ENCODE measurements at places on chromosomes 2 and 18. TPM values are rescaled to one million over a fixed set of nuclear protein-coding genes. Genes with fewer than 3 reads are reported as not detected.

DNA sequence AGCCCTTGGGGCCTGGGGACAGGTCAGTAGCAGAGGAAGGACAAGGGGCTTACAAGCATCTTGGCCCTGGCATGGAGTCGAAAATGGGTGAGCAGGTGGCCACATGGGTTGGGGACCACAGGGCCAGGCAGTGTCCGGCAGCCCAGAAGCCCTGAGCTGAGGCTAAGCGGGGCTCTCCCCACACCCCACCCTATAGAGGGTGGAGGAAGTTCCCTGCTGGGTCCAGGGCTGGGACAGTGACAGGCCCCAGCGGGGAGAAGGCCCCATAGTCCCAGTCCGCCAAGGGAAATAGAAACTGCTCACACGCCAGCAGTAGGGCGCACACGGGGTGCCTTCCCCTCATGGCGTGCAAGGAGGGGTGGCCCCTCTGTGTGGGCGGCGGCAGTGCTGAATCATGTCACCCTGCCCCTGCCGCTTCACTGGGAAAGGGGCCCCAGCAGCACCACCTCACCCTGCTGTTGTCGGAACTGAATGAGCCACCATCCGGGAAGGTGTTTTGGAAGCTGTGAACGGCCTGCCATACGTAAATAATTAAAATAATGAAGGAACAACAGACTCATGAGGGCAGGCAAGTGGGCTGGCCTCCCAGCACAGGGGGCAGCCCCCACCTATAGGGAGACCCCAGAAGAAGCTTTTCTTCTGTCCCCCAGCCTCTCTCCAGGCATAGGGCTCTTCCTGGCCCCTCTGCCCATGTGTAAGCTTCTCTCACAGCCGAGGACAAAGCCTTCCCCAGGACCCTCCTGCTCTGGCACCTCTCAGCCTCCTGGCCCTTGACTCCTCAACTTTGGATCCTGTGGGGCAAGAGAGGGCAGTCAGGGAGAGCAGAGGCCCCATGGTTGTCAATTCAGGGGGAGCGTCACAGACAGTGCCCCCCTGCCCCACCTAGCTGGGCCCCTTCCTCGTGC, 12.7 kb upstream of the DUSP2 start:
- no peak for DNase-seq

DNA sequence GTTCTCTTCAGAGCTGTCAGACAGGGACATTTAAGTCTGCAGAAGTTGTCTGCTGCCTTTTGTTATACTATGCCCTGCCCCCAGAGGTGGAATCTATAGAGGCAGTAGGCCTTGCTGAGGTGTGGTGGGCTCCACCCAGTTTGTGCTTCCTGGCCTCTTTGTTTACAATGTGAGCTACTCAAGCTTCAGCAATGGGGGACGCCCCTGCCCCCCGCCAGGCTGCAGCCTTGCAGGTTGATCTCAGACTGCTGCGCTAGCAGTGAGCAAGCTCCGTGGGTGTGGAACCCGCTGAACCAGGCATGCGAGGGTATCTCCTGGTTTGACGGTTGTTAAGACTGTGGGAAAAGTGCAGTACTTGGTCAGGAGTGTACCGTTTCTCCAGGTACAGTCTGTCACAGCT, 24.0 kb upstream of the PAIP2B start:
- DNase-seq, result no peak

DNA sequence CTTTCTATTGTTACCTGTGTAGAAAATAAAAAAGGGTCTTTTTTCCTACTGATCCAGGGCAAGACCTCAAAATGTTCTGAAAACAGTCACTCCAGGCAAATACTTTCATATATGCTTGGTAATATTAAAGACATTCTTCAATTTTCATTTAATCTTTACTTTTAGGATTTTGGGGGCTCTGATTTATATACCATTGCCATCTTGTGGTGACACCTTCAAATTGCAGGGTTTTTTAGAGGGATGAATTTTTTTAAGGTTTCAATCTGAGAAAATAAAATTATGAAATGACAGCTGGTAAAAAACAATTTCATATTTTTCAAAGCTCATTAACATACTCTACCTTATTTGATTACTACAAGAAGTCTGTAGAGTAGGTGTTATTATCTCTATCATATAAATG, 26.8 kb downstream of the MAPK4 start:
- DNase-seq, result no peak

DNA sequence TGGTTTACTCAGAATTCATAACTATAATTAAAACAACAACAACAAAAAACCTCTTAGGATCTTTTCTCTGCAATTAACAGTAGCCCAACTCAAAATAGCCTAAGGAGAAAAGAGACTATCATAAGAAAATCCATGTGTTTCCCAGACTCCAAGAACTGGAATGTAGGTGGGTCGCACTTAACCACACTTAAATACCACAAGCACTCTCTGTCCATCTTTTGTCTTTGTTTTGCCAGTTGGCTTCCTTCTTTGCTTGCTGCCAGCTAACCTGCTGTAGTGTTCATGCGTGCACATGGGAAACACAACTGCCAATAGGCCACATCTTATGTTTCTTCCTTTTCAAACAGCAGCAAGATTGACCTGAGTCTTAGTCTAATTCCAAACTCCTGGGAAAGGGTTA, 24.1 kb upstream of the ACVR1 start:
- DNase-seq, result no peak

DNA sequence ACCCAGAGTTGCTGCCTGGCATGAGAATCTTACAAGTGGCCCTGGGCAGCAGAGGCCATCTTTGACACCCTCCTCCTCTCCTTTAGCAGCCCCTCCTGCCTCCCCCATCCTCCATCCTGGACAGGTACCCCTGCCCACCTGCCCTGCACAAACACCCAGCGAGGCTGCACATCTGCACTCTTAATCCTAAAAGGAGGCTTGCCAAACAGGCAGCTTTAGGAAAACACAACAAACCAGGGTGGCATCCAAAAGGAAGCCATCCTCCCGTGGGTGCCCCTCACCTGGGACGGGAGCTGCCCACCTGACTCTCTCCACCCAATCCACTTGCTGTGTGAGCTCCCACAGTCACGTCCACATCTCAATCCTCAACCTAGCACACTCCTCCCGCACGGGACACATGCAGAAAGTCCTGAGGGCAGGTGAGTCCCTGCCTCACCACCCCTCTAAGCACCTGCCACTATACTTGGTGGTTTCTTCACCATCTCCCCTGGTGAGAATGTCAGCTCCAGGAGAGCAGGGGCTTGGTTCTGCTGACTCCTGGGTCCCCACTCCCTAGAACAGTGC, 5.8 kb downstream of the BIN1 start:
- no peak for DNase-seq

DNA sequence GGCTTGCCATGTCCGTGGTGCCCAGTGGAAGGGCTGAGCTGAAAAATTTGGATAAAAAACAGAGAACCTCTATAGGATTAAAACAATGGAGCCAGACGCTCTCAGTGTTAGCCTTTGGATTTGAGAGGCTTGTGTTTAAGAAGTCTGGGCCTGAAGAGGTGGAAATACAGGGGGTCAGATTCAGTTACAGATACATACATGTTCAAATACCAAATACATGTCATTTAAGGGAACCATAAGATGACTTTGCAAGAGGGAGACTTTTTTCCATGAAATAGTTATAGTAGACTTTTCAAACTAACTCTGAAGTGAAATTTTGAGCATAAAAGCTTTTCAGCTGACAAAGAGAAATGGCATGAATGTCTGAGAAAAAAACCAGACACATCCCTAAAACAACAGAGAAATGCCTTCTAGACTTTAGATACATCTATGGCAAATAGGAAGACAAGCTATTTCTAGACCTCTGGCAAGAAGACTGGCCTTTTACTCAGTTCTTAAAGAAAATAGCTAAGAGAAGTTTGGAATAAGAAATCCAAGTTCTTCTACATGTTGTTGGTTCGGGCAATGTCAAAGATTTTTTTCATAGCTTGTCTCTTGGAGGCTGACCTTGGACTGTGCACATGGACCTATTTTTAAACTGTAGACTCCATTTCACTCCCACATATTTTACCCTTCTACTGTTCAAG, 112.9 kb downstream of the LTBP1 start:
- DNase-seq, result no peak

Gene SPAG16
- 11.5 TPM for polyA plus RNA-seq

Gene GNAL
- polyA plus RNA-seq, result 0.84 TPM

Gene ADD2
- 0.61 TPM for polyA plus RNA-seq

Gene INHBB
- 7.8 TPM for polyA plus RNA-seq

Gene DYSF
- polyA plus RNA-seq, result 25.5 TPM

Gene MZT2A
- 345 TPM for polyA plus RNA-seq

Data from heart left ventricle (tissue), 16 donors.